ENCODE measurements at places on chromosomes 16 and 17.

- DNase-seq, result no peak
These were observed 97.2 kb upstream of the KCNJ18 start for GRCh38 chr17:21595086-21595485.

GRCh38 chr17:45905814-45906213, 11.5 kb downstream of the MAPT start:
- DNase-seq, result no peak

DNA sequence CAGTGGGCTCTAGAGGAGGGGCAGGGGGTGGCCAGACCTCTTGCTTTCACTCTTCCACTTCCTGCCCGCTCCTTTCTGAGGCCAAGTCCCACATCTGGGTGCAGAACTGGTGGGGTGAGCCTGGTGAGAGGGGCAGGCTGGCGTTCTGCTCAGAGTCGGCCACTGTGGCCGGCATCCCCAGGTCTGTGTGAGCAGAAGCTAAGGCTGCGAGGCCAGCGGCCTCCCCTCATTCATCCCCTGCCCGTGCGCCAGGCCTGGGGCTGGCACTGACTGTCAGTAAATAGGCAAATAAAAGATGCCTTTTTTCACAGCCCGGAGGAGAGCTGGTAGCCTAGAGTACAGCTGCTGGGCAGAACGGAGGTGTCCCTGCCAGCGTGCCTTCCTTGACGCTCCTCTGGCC, 1.2 kb downstream of the DEF8 start:
- no peak for DNase-seq

- DNase-seq, result no peak
These were observed 8.0 kb upstream of the LGALS9 start for GRCh38 chr17:27622986-27623385.

DNA sequence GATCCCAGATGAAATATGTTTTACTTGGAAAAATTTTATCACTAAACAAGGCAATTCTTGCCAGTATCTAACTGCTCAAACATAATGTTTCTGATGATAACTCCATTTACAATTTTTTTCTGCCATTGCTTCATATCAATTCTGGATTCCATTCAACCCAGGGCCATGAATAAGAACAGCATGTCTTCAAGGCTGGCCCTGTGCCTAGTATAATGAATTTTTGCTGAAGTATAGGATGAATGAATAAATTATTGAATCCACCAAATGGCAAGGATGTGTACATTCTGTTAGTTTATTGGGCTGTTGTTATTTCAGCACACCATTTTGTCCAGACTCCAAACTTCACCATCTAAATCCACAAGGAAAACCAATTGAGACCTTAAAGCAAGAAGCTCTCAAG, 414.7 kb downstream of the HS3ST3B1 start:
- no peak for DNase-seq

All from HTR-8/SVneo (cell line).